ENCODE measurements at places on chromosomes 7 and 10. TPM values are rescaled to one million over a fixed set of nuclear protein-coding genes. Genes with fewer than 3 reads are reported as not detected.

DNA sequence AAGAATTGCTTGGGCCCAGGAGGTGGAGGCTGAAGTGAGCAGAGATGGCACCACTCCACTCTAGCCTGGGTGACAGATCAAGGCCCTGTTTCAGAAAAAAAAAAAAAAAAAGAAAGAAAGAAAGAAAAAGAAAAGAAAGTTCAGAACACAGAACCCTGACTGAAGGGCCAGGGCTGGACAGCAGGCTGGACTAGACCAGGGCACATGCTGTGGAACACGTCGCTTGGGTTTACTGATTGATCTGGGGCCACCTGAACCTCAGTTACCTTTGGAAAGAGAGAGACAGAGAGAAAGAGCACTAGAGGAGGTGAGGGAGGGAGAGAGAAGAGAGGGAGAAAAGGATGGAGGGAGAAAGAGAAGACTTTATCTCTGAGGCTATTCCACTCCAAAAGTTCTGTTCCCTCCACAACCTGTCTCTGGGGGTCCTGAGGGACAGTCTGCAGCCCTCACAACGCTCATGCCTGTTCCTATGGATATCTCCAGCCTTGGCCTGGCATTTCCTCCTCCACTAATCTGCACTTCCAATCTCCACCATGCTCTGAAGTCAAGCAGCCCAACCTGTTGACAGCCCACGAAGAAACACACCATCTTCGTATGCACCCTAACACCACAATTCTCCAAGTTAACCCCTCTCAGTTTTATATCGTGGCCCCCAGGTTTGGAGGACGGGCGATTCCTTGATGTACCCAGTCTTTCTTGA is 81.8 kb downstream of the COBL start:
- peak; percentile 53 for DNase-seq

DNA sequence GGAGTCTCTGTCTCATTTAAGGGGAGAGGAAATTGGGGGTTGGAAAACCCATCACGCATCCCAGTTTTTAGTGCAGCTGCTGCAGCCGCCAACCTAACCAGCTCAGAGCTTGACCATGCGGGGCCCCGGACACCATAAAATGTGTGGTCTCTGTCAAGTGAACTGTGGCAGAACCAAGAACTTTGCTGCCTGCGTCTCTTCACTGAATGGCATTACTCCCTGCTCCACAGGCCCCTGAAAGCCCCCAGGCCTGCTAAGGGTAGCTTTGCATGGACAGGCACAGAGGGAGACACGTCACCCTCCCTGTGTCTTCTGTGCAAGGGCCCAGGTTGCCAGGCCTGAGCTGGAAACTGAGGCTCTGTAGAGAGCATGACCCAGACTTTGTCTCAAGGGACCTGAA is 144.6 kb upstream of the GPR26 start:
- DNase-seq: no peak

- peak; percentile 24 for DNase-seq
These were observed 43.2 kb upstream of the GDF10 start for GRCh38 chr10:47256751-47257336.

DNA sequence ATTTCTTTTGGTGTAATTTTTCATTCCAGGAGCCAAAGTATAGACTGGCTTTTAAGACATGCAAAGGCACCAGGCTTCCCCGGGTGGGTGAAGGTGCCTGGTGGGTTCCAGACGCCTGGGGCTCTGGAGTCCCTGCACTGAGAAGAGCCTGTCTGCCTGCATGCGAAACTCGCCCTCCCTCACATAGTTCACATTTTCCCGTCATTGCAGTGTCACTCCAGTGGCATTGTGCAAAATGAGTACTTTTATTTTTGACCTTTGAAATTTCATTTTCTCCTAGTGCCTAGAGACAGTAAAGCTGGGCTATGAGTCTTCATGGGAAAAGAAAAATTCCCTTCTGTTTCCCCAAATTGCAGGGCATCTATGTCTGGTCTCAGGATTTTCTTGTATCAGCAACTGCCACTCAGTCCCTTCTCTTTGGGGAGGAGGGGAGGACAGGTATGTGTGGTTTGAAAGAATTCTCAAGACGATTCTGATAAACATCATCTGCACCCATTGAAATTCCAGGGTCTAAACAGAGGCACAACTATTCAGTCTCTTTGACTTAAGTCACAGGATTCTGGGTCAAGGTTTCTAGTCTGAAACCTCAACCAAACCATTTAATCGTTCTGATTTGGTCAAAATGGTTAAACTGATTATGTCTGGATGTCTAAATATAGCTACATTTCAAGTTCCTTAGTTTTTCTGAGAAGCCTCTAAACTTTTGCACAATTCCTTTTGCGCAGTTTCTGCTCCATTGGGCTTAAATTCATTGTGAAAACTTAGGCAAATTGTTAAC is 107.8 kb downstream of the CYP26A1 start:
- no peak for DNase-seq

DNA sequence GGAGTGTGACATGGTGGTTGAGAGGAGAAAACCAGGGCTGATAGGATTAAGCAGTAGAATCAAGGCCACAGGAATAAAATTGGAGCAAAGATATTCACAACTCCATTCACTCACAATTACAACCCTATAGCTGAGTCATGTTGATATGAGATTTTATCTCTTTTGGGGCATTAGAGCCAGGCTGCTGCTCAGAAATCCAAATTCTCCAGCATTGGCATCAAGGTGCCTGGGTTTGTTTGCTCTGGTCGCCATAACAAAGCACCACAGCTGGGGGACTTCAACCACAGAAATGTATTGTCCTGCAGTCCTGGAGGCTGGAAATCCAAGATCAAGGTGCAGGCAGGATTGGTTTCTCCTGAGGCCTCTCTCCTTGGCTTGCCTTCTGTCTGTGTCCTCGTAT is 52.5 kb upstream of the GRB10 start:
- no peak for DNase-seq

DNA sequence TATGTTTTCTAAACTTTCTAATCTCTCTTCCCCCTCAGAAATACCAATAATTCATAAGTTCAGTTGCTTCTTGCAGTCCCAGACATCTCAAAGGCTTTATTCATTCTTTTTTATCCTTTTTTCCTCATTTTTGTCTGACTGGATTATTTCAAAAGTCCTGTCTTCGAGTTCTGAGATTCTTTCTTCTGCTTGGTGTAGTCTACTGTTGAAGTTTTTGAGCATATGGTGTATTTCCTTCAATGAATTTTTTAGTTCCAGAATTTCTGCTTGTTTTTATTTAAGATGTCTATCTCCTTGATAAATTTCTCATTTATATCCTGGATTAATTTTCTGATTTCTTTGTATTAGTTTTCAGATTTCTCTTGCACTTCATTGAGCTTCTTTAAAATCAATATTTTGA is 8.4 kb downstream of the TMEM140 start:
- DNase-seq: no peak

GRCh38 chr7:26507108-26507987 is 215.7 kb downstream of the SNX10 start:
- no peak for DNase-seq

- DNase-seq: no peak
These were observed 38.2 kb downstream of the HK1 start for GRCh38 chr10:69316313-69317059.

GRCh38 chr10:100736809-100737354 is 8.5 kb upstream of the PAX2 start:
- DNase-seq: no peak

- DNase-seq: no peak
These were observed 4.6 kb downstream of the GRID2IP start for GRCh38 chr7:6546498-6547251.

DNA sequence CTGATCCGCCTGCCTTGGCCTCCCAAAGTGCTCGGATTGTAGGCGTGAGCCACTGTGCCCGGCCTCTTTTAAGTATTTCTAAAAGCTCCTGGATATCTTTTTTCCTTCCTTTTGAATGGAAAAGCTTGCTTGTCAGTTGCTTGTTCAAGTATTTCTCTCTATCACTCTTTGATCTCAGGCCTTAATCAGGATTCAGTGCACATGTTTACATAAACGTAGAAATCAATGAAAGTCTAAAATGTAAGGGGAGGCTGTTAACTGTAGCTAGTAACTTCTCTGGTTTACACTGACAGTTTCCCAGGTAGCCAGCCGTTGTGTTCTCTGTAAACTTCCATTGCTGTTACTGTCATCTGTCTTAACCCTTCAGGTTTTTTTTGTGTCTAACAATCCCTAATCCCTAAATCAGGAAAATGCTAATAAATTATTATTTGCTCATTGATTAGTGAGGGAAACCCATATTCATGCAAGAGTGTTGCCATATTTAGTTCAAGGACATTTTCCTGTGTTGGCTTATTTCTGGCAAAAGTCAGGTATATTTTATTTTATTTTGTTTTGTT is 1.5 kb upstream of the PRPF18 start:
- no peak for DNase-seq

DNA sequence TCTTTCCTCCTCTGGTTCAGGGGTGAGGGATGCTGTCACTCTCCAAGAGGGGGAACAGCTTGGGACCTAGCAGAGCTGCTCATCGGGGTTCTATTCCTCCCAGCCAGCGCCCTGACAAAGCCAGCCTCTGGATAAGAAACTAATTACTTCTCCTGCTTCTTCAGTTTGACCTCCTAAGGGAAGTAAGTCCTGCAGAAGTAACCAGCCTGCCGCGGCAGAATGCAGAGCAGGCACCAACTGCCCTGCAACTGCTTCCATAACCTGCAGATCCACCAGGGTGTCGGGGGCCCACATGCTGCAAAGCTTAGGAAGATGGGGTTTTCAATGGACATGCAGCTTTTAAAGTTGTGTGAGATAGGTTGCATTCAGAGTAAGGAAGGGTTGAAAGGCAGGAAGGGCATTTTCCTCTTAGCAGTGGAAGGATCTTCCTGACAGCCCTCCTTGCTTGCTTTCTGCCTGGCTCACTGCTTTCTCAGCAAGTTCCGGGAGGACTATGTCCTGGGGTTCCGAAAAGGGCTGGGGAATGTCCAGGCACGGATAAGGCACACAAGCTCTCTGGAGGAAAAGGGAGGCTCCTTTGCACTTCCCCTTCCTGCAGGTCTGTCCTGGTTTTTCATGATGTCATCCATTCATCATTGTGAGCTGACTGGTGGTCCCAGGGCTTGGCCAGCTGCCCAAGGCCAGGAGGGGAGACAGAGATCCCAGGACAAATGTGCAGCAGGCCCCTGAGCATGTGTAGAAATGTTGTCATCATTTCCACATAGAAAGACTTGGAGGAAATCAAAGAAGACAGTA is 24.3 kb upstream of the CALU start:
- no peak for DNase-seq

- no peak for DNase-seq
These were observed 18.9 kb downstream of the IFT22 start for GRCh38 chr7:101302641-101303101.

DNA sequence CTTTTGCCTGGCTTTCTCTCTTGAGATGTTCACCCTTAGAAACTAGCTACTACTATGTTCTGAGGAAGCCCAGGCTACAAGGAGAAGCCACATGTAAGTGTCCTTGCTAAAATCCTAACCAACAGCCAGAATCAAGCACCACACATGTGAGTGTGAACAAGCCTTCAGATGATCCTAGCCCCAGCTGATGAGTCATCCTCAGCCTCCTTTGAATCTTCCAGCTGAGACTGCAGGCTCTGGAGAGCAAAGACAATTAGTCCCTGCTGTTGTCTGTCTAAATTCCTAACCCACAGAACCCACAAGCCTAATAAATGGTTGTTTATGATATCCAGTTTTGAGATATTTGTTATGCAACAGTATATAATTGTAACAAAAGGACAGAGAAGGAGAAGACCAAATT is 92.8 kb upstream of the TAC1 start:
- no peak for DNase-seq

DNA sequence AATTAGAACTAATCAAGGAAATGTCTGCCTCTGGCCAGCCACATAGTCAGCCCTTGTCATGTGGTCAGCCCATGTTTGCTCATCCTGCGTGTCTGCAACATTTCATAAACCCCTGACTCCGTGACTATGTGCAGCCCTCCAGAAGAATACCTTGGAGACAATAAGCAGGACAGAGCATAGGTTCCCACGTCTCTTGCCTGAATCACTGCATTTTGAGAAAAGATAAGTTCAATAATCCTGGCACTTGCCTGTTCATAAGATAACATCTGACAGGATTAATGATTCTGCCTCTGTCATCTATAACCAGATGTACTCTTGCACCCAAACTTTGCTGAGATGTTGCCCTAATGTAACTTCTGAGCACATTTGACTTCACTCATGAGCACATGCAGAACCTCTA is 78.4 kb downstream of the AKR1D1 start:
- DNase-seq: no peak

- DNase-seq: no peak
These were observed 196.2 kb downstream of the NRG3 start for GRCh38 chr10:82071231-82071630.

DNA sequence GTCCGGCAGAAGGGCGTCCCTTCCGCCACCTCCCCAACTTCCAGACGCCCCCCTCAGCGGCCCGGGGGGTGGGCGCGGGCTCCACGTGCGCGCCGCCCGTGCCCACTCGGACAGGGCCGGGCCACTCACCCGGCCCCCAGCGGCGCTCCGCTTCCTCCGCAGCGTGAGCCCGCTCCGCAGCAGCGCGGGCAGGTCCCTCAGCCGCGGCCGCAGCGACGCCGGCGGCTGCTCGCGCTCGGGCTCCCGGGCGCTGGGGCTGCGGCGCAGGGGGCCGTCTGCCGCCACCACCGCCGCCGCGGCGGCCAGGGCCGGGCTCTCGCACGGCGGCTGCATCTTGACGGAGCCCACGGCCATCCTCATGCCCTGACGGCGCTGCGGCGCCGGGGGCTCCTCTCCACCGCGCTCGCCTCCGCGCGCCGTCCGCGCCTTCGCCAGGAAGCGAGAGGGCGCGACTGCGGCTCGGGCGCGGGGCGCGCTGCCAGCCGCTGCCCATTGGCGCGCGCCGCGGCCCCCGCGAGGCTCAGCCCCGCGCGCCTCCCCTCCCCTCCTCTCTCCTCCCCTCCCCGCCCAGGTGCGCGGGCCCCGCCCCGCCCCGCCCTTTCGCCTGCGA is at the start of gene RAPGEF5:
Gene RAPGEF5, minus strand, starts transcription at position 454 of the 610 bp plus-strand sequence. Its CDS starts 94 bp downstream, at position 360.
- no peak for DNase-seq

DNA sequence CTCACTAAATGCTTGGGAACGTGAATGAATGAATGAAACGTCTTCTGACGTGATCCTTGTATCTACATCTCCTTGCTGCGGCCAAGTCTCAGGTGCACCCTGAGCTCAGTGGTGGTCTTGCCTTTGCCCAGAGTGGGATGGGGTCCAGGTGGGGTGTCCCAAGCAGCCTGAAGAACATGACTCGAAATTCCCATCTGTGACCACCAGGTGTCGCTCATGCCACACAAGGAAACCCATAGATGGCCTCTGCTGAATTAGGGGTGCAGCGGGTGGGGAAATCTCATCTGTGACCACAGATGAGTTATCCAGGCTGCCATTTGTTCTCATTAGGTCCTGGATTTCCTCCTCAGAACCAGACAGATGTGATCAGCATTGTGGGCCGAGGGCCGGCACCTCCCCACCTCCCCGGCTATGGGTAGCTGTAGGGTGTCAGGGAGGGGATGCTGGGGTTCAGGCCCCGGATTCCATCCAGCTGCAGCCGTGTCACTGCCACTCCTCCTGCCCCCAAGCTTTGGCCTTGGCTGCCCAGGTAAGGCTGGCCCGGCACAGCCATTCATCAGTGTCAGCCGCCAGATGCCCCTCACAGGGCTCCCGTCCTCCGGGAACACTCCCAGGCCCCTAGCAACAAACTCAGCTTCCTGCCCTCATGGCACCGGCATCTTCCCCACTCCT is 21.0 kb upstream of the GNA12 start:
- DNase-seq: no peak

Gene SYT15B
- 1.2 TPM for total RNA-seq

Gene PHF14
- total RNA-seq: 26.0 TPM

Gene OIT3
- not detected for total RNA-seq

Gene SFMBT2
- total RNA-seq: 12.0 TPM

Gene PNLIPRP3
- not detected for total RNA-seq

Gene CRHR2
- 0.19 TPM for total RNA-seq

Gene CDHR1
- total RNA-seq: 0.35 TPM

Gene NPTX2
- total RNA-seq: 23.8 TPM

Gene C10orf62
- not detected for total RNA-seq

Gene BAIAP2L1
- 4.6 TPM for total RNA-seq

Gene PRKG1
- 12.9 TPM for total RNA-seq

Gene TMEM139
- 3.7 TPM for total RNA-seq

Measured in mesenteric fat pad (tissue), 1 donor.